ENCODE measurements at places on chromosomes 2 and 18.

DNA sequence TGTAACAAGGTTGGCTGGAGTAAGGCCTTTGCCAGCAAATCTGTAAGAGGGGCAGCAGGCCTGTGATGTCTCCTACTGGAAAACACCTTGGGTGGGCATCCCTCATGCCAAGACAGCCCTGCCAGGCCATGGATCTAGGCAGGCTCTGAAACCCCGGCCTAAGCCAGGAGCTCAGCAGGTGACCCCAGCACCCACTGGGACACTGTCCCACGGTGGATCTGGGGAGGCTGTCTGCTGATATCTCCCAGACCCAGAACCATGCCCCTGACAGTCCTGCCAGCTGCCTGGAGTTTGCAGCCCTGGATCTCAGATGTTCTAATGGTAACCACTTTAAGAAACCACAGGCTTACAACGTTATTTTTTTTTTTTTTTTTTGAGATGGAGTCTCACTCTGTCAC is 117.7 kb downstream of the ZNF516 start:
- DNase-seq = no peak

DNA sequence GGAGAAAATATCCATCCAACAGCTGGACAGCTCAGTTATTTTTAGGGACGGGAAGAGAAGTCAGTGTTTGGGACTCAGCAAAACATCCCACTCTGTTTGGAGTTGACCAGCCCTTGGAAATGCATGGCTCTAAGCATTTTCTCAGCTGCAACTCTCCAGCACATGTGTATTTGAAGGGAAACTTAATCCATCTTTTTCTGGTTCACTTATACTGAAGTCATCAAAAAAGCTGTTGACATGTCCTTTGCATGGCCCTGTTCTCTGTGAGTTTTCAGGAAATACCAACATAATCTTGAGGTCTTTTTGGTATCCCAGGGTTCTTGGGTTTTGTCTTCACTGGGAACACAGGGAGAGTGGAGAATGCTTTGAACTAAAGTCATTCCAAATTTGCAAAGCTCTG is 91.9 kb upstream of the CELF4 start:
- no peak for DNase-seq

GRCh38 chr2:57906152-57906732 is 140.4 kb upstream of the VRK2 start:
- DNase-seq = no peak

DNA sequence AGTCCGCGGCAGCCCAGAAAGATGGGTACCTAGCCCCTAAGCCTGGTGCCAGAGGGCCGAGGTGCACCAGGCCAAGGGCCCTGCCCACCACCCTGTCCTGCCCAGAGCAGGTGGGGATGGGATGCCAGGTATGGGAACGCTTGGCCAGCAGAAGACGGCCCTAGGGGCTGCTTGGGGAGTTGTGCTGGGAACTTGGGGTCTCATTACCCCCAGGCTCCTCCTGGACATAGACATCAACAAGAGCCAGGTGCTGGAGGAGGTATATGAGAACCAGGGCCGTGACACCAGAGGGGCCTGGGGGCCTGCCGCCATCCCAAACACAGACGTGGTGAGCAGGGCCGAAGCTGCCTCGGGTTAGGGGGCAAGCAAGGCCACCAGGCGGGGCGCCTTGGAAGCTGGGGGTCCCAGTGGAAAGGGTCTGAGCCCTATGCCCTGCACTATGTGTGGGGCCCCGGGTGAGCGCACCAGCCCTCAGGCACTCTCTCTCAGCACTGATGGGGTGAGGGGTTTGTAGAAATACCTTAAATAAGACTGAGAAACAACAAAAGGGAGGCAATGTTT is 46.9 kb downstream of the FER1L5 start:
- no peak for DNase-seq

- DNase-seq = no peak
These were observed 280.1 kb downstream of the PTH2R start for GRCh38 chr2:208686665-208687064.

Data from brain pericyte (primary cell).